Astrocyte (in vitro differentiated cells and primary cell): ENCODE measurements at places on chromosomes 11 and 22. TPM values are rescaled to one million over a fixed set of nuclear protein-coding genes. Genes with fewer than 3 reads are reported as not detected.
A peak's percentile ranks its signal among the peaks of the same experiment; 100 is the strongest.

DNA sequence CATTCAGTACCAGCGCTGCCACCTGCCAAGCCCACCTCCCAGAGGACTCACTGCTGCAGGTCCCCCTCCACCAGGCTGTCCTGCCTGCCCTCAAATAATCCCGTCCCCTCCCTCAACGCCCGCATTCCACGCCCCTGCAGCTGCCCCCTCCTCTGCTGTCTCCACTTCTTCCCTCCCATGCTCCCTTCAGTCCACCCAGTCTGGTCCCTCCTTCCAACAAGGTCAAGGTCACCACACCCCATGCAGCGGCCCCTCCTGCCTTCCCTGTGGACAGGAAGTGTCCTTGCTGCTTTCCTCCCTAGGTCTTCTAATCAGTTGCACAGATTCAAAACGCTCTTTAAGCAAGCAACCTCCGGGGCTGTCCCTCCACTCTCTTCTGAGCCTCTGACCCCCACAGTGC is 12.1 kb downstream of the MACROD1 start:
- no peak for DNase-seq
- H3K27ac ChIP-seq: no peak overlapping the region
- H3K4me1 ChIP-seq: no peaks in the 10 kb centered on the region
- H3K4me3 ChIP-seq: no peak overlapping the region

GRCh38 chr11:103806130-103806895 is 230.1 kb upstream of the DDI1 start:
- peak; percentile 90 for DNase-seq
- no peak overlapping the region for H3K27ac ChIP-seq
- no peak overlapping the region for H3K4me3 ChIP-seq

GRCh38 chr22:29139965-29140782 is 65.5 kb upstream of the EMID1 start:
- no peak for DNase-seq
- H3K27ac ChIP-seq: no peak overlapping the region
- no peaks in the 10 kb centered on the region for H3K27me3 ChIP-seq
- H3K36me3 ChIP-seq: no peaks in the 10 kb centered on the region
- H3K4me1 ChIP-seq: no peaks in the 10 kb centered on the region

DNA sequence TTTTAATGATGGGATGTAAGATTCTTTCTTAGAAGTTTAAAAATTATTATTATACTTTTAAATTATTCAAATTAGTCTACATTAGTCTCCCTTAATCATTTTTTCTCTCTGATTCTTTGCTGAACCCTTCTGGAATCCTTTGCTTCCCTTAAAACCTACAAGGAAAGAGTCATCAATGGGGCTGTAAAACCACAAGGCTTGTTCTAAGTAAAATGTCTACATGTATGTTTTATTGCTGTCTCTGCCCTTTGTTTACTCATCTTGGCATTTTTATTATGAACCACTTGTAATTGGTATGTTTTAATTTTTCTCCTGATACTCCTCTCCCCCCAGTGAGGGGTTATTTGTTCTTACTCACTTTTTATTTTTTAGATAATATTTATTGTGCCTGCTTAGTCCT is 27.4 kb downstream of the FAR1 start:
- H3K4me1 ChIP-seq: no peaks in the 10 kb centered on the region
- no peak overlapping the region for H3K27ac ChIP-seq
- H3K36me3 ChIP-seq: peaks cover 12% of the 10 kb centered on the region

MS4A14 gene
- not detected in 2 replicates for total RNA-seq

MOGAT2 gene
- not detected in 2 replicates for total RNA-seq

SLC15A3 gene
- 66.3 and 87.8 TPM in 2 replicates for total RNA-seq

DNA sequence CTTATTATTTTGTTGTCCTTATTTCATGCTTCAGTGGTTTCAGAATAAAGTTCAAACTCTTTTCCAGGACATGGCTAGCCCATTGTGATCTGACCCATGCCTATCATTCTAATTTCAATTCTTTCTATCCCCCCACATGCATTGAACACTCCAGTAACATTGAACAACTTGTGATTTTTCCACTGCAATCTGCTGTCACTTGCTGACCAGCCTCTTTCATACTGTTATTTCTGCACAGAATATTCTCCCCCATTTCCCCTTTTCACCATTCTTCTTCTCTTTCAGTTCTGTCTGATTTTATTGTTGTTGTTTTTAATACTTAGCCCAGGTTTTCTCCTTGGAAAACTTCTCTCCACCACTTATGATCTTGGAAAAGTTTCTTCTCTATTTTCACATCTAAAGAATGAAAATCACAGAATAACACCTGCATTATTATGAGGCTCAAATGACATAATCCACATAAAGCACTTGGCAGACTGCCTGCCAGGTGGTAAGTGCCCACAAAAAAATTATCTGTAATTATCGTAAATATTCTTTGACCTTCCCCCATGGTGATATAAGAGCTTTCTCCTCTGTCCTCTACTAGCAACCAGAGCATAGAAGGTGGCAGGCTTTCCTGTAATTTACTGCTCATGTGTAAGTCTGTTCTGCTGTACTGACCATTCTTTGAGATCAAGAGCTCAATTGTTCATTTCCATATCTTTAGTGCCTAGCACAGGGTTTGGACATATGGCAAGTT is 51.9 kb upstream of the EED start:
- no peaks in the 10 kb centered on the region for H3K27me3 ChIP-seq
- no peaks in the 10 kb centered on the region for H3K36me3 ChIP-seq
- DNase-seq: no peak
- H3K27ac ChIP-seq: peak overlapping the region; percentile 3
- H3K4me1 ChIP-seq: no peaks in the 10 kb centered on the region

DNA sequence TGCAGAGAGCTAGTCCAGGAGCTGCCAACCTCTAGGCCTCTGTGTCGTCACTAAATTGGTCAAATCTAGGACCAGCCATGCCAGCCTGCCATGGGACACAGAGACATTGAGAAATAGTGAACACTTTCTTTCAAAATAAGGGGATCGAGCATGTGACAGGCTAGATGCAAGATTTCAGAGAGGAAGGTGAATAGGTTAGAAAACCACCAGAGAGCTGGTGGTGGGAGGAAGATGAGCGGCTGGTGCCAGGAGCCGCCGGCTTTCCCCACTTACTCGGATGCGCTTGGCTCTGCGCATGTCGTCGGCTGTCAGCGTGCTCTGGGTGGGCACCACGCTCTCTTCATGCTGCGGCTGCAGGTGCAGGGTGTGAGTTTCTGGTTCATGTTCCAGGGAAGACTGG is 35.4 kb upstream of the NFRKB start:
- no peak for DNase-seq
- no peak overlapping the region for H3K27ac ChIP-seq
- peaks cover 3% of the 10 kb centered on the region for H3K36me3 ChIP-seq

DNA sequence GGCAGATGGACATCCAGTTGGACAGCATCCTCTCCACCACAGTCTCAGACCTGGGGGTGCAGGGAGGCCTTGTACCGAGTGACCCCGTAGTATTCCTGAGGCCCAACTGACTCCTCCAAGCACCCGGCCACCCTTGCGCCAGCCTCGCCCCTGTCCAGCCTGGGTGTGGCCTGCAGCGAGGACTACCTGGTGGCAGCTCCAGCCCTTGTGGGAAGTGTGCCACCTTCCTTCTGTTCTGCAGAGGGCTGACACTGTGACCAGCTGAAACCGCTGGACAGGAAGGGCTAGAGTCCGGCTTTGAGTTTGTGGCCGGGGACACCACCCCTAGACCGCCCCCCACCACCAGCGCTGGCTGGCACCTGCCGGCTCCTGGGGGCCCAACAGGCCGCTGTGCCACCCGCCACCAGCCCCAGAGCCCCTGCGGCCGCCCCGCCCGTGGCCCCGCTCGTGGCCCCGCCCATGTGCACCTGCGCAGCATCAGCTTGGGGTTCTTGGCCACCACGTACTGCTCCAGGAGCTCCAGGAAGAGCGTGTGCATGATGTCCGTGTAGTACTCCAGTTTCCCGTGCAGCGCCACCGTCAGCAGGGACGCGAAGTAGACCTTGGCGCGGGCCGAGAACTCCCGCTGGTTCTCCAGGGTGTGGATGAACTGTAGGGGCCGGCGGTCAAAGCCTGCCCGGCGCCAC is 10.0 kb upstream of the MAPK11 start:
- peaks cover 14% of the 10 kb centered on the region for H3K4me1 ChIP-seq
- H3K4me3 ChIP-seq: no peak overlapping the region
- no peak overlapping the region for H3K27ac ChIP-seq
- H3K27me3 ChIP-seq: no peaks in the 10 kb centered on the region
- peaks cover 14% of the 10 kb centered on the region for H3K36me3 ChIP-seq

TALDO1 gene
- 150 and 155 TPM in 2 replicates for total RNA-seq
